ENCODE measurements at places on chromosomes 4 and X.

- no peak for DNase-seq
Observed at GRCh38 chr4:181018472-181018871, 1224.7 kb upstream of the TENM3 start.

- no peak for DNase-seq
Observed at GRCh38 chr4:90495936-90496335, 368.7 kb downstream of the CCSER1 start.

GRCh38 chrX:37314531-37314930 is 34.6 kb upstream of the PRRG1 start:
- no peak for DNase-seq

GRCh38 chr4:80136270-80136669 is 61.0 kb upstream of the PRDM8 start:
- no peak for DNase-seq

DNA sequence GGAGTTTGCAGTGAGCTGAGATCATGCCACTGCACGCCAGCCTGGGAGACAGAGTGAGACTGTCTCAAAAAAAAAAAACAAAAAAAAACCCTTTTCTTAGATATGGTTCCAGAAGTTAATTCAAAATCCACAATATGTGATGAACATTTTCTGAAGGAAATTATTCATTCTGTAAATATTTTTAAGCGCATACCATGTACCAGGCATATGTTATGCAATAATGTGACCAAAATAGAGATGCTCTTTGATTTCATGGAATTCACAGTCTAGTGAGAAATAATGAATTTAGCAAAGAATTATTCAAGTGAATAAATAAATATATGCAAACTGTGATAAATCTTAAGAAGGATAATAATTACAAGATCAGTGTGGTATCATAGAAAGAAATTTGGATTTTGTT is 174.7 kb downstream of the GC start:
- no peak for DNase-seq

DNA sequence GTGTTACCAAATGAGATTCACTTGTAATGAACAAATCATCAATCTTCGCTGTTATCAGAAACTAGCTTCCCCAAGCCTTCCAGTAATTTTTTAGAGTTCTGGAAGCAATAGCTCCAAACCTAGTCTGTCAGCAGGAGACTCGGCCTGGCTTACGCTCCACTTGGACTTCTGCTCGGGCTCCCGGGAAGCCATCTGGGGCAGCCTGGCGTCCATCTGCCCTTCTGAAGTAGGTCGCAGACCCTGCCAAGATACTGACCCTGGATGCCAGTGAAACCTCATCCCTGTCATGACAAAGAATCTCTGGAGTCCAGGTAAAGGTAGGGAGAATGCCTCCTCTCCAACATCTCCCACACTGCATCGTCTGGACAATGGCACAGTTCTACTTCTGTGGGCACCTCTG is 493.8 kb upstream of the ZFP42 start:
- DNase-seq = no peak

- no peak for DNase-seq
Observed at GRCh38 chr4:13633671-13634070, 6.1 kb upstream of the BOD1L1 start.

- DNase-seq = no peak
Observed at GRCh38 chrX:31110657-31111056, 38.8 kb upstream of the FTHL17 start.

- no peak for DNase-seq
Observed at GRCh38 chr4:176645246-176645960, 147.3 kb downstream of the VEGFC start.

DNA sequence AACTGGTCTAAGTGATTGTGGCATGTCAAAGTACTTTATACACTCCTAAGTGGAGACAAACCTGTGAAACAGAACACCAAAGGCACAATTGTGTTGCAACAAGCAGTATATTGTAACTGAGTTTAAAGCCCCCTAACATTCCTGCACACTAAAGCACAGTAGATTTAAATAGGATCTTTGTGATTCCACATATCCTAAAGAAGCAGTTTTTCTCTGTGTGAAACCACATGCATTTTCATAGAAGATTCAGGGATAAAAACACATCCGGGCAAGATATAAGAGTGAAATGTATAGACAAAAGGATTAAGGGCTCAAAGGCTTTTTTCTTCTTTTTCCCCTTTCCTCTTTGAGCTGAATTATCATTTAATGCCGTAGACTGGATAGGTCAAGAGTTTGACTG is 82.2 kb downstream of the ANK2 start:
- DNase-seq = no peak

GRCh38 chr4:45701621-45702020 is 422.2 kb downstream of the GABRG1 start:
- no peak for DNase-seq

GRCh38 chr4:155696226-155696625 is 29.6 kb downstream of the GUCY1A1 start:
- DNase-seq = no peak

DNA sequence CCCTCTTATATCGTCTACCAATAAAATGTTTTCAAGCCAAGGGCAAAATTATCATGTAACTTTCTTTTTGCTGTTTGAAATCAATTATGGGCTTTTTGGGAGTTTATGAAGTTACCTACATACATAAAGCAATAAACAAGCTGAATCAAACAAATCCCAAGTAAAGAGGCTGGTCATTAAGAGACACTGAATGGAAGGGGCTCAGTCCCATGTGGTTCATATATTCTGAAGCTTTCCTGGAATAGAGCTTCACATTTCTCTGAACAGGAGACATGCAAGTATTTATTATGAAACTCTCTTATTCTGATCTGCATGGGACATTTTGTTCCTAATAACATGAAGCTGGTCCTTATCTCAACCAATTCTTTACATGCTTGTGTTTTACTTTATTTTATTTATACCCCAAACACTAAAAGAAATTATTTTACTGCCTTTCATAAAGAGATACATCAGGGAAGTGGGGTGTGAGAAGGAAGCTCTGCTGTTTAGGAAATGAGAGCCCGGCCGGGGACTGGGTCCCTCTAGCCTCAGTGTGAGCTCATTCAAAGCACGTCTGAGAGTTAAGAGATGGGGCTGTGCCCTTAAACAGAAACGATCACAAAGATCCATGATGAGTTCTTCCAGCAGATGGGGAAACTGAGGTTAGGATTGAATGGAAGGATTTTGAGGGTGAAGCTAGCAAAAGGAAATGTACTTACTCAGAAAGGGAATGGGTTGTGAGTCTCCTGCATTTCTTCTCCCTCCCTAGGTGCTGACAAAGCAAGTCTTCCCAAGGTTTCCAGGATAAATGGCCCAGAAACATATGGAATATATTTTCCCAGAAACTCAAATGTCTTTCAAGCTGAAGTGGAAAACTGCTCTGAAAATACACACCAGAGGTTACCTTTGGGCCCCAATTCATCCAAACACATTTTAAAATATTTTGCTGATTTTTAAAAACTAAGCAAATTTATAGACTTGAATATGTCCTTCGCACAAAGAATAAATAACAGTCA is 93.1 kb upstream of the LNX1 start:
- DNase-seq = no peak

DNA sequence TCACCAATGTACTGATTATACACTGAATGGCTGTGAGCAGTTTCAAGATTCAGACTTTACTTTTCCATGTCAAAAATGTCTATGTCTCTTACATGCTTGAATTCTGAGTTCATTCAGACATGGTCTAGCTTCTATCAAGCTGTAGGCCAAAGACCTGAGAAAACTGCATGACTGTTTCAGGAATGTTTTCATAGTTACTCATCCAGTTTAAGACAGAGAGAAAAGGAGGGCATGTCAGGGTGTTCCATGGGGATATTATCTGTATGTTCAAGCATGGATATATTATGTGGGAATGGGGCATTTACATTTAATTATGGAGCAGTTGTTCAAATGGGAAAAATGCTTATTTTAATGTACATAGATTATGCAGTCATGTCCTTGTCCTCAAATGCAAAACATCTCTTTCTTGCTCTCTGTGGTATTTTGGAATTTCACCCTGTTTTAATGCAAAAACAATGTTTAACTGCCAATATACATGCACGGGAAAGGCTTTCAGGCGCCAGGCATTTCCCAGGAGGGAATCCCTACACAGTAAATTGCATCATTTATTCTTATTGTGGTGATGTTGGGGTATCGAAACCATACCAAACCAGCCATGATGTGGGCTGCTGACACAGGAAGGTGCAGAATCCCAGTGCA is 429.1 kb upstream of the INTU start:
- no peak for DNase-seq

DNA sequence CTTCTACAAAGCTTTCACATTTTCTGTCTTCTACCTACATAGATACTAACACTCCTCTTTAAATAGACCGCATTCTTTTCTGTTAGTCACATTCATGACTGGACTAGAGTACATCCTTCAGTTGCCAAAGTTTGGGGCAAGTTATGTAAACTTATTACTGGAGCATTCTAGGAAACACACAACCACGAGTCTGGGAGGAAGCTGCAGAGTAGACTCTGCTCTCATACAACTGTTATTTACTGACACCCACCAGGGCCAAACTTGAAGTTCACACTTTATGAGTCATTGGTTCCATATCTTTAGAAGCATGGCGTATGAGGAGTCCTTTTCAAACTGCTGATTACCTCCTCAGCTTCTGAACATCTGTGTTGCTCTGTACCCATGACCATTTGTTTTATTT is 87.0 kb downstream of the RNF150 start:
- no peak for DNase-seq

DNA sequence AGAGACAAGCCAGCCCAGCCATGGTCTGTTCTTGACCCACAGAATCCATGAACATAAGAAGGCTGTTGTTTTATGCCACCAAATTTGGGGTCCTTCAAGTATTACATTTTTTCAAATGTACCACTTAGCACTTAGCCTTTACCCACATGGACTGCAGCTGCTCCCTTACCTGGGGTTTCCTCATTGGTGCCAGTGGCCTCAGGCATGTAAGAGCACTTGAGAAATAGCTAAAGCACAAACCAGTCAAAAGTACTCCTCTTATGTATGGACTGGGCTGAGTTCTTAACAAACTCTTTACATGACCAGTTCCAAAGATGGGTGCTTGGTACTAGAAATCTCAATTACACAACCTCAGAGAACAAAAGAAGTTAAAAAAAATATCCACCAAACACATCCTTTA is 77.6 kb upstream of the MAP3K15 start:
- DNase-seq = no peak

GRCh38 chr4:107740950-107741701 is 21.1 kb upstream of the PAPSS1 start:
- no peak for DNase-seq

DNA sequence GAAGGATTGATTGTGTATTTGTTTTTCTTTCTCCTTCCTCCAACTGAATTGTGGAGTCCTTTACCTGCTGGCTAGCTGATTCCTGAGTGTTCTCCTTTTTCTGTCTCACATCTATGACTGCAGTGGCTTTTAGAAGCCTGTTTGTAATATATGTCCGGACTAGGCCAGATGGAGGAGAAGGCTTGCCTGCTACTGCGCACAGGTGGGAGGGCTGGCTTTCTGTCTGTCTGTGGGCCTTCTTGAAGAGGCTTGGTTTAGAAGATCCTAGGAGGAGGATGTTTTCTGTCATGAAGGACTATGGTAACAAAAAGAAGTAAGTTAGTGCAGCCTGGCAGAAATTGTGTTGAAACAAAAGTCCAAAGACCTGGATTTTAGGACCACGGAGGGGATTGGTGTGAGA is 8.5 kb downstream of the PPP1R3F start:
- no peak for DNase-seq

GRCh38 chr4:16207409-16207808 is 18.9 kb downstream of the TAPT1 start:
- no peak for DNase-seq

GRCh38 chrX:41127477-41128192 is 42.4 kb downstream of the USP9X start:
- DNase-seq = no peak

DNA sequence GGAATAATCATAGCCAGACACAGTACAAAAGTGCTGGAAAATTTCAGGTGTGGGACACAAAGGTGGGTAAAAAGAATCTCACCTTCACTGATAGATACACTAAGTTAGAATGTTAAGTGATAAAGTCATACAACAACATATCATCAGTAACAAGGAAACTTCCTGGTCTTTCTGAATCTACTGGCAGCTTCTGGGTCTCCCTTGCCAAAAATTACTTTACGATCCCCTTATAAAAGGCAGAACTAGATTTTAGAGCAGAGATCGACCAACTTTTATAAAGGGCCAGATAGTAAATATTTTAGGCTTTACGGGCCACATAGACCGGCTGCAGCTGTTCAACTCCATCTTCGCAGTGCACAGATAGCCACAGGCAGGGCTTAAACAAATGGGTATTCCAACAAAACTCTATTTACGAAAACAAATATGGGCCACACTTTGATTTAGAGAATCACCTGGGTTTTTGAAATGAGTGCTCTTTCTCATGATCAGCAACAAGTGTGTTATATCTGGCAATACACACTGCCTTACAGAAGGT is 159.9 kb downstream of the AASDH start:
- DNase-seq = no peak

DNA sequence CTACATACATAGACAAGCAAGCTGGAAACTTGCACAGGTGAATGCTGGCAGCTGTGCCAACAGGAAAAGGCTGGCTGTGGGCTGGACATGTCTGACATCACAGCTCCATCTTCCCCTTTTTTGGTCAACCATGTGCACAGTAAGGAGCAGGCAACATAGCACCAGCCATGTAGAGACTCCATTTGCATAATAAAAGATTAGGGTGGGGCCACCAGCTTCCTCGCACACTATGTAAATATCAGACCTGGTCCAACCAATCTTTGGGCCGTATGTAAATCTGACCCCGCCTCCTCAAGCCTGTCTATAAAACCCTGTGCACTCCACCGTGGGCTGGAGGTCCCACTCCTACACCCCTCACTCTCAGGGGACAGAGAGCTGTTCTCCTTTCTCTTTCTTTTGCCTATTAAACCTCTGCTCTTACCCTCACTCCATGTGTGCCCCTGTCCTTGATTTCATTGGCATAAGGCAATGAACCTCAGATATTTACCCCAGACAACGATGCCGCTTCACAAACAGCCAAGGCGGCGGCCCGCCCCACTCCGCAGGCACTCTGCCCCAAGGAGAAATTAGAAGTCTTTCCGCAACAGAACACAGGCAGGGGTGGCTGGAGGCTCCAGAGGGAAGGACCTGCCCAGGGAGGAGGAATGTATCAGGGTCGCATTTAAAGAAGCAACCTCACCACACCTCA is 862.2 kb downstream of the TRIML1 start:
- DNase-seq = no peak

GRCh38 chrX:130738638-130739195 is 164.3 kb downstream of the ENOX2 start:
- no peak for DNase-seq

GRCh38 chrX:138856881-138857604 is 145.5 kb upstream of the FGF13 start:
- no peak for DNase-seq

- no peak for DNase-seq
Observed at GRCh38 chr4:43456383-43456782, 563.9 kb downstream of the GRXCR1 start.

DNA sequence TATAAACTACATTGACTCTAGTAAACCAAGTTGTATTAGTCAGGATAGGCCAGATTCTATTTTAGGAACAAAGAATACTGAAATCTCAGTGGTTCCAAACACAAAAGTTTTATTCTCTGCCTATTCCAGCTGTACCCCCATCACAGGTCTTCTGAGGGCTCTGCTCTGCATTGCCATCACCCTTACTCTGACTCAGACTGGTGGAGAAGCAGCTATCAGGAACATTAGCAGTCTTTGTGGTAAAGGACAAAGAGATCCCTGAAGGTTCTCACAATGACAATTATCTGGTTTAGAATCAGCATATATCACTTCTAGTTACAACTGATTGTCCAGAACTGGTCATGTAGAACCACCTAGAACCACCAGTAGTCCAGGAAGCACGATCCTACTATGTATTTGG is 251.1 kb downstream of the GLUD2 start:
- DNase-seq = no peak

GRCh38 chr4:60663769-60664168 is 536.4 kb upstream of the ADGRL3 start:
- no peak for DNase-seq
